ENCODE measurements at places on chromosomes 6 and 20. TPM values are rescaled to one million over a fixed set of nuclear protein-coding genes. Genes with fewer than 3 reads are reported as not detected.

Gene ELOVL2
- total RNA-seq = not detected

Gene HCK
- 0.13 TPM for total RNA-seq

Gene BNIP5
- total RNA-seq = not detected

Gene NKAPL
- total RNA-seq = not detected

DNA sequence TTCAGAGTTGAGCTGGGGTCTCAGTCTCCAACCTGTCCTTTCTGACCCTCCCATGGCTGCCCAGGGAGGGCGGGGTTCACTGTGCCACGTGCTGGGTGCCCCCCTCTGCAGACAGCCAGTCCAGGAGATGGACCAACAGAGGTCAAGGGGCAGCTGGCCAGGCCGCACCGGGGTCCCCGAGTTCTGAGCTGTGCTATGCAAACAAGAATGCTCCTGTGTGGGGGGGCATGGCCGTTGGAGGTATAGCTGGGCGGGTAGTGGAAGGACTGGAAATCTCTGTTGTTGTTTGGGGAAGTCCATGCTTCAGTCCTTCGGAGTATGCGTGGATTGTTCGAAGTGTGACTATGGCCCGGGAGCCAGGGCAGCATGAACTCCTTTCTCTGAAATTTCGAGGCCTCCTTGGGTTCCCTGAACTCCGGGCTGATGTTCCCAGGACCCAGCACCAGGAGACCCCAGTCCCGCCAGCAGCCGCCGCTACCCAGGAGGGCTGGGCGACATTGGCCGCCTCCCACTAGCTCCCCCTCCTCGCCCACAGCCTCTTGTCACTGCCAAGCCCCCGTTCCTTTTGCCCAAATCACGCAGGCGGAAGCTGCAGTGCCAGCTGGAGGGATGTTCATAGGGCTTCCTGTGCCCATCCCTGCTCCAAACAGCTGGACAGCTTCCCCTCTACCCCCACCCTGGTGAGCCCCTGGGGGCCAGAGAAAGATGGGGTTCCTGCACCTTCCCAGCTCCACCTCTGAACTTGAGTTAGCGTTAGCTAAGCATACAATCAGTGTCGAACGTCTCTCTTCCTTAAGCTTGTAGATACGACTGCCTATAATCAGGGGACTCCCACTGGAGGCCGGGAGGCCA, 126.6 kb downstream of the TAF4 start:
- no peak for ATAC-seq

DNA sequence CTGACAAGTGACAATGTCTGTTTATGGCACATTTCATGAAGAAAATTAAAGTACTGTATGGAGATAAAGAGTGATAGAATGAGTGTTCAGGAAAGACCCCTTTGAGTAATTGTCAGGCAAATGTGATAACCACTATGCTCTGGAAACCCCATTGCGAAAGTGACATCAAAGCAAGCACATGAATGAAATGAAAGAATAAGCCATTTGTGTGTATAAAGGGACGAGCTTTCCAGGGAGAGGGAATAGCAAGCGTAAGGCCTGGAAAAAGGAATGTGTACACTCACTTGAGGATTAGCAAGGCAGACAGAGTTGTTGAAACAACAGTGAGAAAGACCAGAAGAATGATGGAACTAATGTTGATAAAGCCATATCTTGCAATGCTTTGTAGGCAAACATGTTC, 490.0 kb downstream of the GRIK2 start:
- ATAC-seq = no peak

- ATAC-seq = no peak
These were observed 12.8 kb upstream of the PDYN start for GRCh38 chr20:2006452-2007361.

GRCh38 chr6:160167604-160168399, 46.2 kb downstream of the SLC22A1 start:
- no peak for ATAC-seq

DNA sequence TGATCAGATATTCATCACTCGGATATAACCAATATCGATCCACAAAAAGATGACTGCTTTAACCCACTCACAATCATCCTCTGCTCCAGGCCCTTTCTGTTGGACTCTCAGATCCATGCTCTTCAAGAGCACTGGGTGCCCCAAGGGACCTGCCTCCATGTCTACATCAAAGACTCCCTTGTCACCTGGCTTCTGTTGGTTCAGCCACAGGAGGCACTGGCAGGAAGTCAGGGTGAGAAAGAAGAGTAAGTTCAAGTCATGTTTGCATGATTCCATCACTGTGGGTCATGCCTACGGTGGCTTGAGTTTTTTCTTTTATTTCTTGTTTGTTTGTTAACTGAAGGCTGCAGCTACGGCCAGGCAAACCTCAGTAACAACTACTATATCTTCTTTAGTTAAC, 243.3 kb downstream of the ADGRG6 start:
- peak; percentile 46 for ATAC-seq

DNA sequence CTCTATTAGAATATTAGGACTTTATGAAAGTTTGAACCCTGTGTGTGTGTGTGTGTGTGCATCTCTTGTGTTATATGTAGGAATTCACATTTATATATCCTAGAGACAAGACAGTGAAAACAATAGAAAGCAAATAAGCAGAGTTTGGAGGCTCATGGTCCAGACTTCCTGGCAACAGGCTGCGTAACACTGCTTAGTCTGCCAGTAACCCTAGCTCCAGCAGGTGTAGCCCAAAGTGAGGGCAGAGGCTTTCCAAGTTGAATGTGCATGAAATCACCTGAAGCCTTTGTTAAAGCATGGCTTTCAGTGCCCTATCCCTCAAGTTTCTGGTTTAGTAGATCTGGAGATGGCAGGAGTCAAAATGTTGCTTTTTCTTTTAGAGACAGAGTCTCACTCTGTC, 569.9 kb downstream of the KIF16B start:
- ATAC-seq = no peak

All from activated T-helper 17 cell treated with anti-CD3 and anti-CD28 coated beads, Interleukin-2, amount 50 U/mL, for 72 hours (primary cell).